ENCODE measurements at places on chromosomes 12 and 14.

- DNase-seq, result peak; percentile 20
Measured at GRCh38 chr12:93109551-93110203, 180.6 kb upstream of the EEA1 start.

DNA sequence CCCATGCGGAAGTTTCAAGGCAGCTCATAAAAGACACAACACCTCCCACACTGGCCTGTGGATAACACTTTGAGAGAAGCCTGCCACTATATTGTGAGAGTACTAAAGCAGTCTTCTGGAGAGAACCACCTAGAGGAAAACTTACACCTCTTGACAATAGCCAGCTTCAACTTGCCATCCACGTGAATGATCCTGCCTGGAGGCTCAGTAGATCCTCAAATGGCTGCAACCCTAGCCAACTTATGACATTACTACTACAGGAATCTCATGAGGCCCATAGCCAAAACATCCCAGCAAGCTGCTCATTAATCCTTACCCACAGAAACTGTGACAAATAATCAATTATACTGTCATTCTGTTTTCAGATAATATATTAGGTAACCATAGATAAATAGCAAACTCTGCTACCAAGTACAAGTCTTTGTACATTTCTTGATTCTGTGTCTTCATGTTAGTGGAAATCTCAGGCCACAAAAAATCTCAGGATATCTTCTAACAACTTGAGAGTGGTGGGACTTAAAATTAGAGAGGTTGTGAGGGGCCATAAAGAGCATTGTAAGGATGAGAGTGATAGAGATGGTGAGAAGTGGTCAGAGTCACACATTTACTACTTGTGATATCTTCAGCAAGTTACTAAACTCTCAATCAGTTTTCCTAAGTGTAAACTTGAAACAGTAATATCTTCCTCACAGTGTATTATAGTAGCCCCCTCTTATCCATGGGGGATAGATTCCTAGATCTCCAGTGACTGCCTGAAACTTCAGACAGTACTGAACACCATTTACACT is 368.0 kb downstream of the C12orf50 start:
- DNase-seq, result no peak

GRCh38 chr12:47850153-47851084 is 30.7 kb upstream of the HDAC7 start:
- DNase-seq, result no peak

DNA sequence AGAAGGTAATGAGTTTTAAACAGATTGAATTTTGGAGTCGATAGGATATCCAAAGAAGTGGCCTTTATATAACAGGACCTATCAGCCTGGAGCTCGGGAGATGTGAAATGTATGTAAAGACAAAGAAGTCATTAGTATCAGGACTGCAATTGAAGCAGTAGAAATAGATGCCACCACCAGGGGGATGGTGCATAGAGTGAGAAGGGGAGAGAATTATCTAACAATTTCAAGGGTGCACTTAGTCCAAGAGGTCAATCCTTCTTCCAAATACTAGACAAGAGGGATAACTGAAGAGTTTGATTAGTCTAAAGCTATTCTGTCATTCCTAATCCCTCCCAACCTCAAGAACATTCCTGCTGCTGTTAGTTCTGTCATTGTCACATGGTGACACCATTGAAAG is 127.8 kb downstream of the CFAP54 start:
- DNase-seq, result no peak

DNA sequence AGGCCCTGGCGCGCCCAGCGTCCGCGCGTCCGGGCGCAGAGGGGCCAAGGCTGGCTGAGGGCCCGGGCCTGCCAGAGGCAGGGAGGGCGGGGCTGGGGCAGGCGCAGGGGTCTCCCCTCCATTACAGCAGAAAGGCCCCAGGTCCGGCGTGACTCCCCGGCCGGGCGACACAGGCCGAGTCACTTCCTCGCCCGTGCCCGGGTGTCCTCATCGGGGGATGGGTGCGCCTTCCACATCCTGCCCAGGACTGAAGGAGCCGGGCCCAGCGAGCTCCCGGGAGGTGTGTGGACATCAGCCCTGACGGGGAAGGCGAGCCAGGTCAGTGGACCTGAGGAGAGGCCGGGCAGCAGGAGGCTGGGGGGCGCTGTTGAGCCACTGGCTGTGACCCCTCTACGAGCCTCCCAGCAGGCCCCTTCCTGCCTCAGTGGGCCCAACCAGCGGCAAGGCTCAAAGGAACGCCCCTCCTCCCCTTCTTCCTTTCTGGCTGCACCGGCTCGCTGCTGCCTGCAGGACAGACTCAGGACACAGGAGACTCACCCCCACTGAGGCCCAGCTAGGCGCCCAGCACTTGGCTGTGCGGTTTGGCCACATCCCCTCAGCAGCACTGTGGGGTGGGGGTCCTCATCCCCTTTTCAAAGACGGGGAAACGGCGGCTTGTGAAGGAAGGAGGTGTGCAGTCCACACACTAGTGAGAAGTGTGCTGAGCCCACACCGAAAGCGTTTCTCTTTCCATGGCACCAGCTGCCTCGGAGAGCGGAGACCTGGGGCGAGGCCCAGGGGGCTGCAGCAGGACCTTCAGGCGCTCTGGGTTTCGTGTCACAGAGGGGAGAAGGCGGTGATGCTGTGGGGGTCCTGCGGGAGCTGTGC is 606 bp downstream of the TNFAIP2 start:
- DNase-seq, result no peak

- DNase-seq, result no peak
Measured at GRCh38 chr14:63394841-63395240, 76.1 kb upstream of the GPHB5 start.

DNA sequence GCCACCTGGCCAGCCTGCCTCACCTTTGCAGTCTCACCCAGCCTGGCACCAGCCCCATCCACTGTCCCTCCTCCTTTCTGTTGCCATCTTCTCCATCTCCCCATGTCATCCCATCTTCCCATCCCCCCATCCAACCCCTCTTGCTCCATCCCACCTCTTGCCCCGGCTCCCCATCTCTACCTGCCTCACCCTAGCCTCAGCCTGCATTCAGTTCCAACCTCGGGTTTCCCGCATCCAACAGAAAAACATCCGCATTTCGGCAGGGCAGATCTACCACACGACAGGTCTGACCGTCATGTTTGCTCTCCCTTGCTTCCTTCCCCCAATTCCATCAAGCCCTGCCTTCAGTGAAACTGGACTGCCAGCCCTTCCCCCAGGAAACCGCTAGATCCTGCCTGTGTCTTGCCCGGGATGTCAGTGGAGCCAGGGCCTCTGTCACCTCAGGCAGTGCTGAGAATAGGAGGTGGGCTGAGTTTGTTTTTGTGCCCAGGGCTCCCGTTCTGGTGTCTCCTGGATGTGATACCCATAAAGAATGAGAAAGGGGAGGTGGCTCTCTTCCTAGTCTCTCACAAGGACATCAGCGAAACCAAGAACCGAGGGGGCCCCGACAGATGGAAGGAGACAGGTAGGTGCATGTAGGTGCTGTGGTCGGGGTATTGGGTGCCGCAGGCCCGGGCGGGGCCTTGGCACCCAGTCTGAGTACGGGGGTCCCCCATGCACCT is 2.5 kb downstream of the KCNH3 start:
- DNase-seq, result no peak

- no peak for DNase-seq
Measured at GRCh38 chr12:6183689-6184428, 16.3 kb upstream of the CD9 start.

DNA sequence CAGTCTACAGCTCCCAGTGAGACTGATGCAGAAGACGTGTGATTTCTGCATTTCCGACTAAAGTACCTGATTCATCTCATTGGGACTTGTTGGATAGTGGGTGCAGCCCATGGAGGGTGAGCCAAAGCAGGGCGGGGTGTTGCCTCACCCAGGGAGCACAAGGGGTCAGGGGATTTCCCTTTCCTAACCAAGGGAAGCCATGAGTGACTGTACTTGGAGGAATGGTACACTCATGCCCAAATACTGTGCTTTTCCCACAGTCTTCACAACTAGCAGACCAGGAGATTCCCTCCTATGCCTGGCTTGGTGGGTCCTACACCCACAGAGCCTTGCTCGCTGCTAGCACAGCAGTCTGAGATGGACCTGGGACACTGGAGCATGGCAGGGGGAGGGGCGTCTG is 21.0 kb upstream of the ABCC9 start:
- DNase-seq, result no peak

GRCh38 chr12:2341051-2341751 is 288.4 kb downstream of the CACNA1C start:
- DNase-seq, result no peak

DNA sequence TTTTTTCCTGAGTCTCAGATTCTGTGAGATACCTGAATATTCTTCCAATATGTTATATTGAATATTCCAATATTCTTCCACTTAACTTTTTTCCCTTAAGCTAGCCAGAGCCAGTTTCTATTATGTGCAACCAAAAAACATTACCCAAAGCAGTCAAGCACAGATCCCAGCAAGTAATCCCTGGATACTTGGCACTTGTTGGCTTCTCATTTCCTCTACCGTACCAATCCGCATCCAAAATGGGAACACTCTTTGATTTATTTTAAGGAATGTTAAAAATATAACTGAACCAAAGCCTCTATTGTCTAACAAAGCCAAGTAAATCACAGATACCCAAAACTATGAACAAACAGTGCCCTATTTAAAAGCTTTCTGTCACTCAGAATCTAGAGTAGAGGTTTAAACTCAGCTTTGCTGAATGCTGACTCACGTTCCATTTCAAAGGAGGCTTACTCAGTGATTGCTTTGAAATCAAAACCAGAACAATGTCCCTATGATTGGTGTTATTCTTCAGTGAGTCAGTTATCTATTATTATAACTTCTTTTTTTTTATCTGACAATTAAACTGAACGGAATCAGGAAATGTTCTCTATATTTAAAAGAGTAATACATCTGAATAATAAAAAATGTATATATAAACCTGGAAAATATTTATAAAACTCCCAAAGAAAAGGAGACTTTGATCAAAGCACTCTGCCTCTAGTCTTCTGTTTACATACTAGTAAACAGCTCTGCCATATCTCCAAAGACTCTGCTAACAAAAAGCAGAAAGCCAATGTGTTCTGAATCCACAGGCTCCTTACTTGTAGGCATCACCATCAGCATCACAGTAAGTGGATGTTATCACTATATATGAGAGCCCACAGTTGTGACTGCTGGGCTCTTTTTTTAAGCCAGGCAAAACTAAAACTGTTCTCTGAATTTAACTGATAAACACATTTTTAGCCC is 360.8 kb downstream of the CCDC91 start:
- no peak for DNase-seq

- no peak for DNase-seq
Measured at GRCh38 chr14:63677891-63678379, 36.3 kb upstream of the WDR89 start.

- DNase-seq, result no peak
Measured at GRCh38 chr12:94026596-94026995, 121.8 kb upstream of the PLXNC1 start.

DNA sequence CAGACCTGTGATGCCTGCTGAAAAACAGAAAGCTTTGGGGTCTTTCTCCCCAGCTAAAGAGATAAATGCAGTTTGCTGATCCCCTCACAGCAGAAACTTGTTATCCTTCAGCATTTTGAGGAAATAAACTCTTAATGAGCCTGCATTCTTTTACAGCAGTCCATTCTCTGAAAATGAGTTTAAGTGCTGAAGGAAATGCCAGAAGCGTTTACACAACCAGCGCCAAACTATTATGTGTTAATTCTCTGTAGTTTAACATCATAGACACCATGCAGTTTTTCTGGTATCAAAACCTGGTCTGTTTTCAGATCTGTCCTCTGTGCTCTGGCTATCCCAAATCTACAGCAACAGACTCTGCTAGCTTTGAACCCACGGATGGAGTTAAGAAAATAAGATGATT is 291.3 kb downstream of the NPAS3 start:
- no peak for DNase-seq

- DNase-seq, result no peak
Measured at GRCh38 chr12:92000597-92000996, 145.0 kb downstream of the BTG1 start.

DNA sequence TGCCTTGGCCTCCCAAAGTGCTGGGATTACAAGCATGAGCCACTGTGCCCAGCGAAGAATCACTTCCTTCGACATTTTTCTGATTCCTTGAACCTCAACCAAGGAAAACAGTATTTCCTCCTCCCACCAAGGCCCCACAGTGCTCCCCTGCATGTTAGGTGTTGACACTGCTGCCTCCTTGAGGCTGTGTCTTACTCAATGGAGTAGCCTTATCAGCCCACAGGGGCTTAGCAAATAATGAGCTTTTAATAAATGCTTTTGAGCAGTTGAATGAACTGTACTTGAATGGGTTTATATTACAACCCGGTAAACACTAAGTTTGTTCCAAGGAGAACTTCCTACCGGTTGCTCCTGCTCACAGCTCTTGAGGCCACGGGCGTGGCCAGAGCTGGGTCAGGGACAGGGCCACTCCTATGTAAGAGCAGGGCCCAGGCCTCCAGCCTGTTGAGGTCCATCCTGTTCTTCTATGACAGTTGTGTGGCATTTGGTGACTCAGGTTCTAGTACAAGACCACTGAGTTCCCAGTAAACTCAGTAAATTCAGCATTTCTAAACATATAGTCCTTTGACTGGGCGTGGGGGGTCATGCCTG is 36.8 kb upstream of the TUBA1A start:
- DNase-seq, result no peak

GRCh38 chr14:88078525-88078924 is 73.6 kb downstream of the GPR65 start:
- DNase-seq, result no peak

- no peak for DNase-seq
Measured at GRCh38 chr12:24072302-24072701, 122.8 kb upstream of the SOX5 start.

DNA sequence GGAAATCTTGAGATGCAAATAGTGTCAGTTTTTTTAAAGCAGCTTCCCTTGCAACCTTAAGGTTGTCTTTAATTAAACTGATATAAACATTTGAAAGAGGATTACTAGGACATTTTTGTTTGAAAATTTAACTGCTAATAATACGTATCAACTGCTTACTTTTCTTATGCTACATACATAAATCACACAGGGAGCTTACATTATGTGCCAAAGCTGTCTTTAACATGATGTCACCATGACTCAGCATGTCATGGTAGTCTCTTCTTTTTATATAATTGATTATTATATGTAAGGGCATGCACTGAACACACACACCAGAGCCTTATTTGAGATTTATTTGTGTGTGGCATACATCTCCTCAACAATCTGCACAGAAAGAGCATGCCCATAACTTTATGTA is 63.0 kb upstream of the PTHLH start:
- no peak for DNase-seq

DNA sequence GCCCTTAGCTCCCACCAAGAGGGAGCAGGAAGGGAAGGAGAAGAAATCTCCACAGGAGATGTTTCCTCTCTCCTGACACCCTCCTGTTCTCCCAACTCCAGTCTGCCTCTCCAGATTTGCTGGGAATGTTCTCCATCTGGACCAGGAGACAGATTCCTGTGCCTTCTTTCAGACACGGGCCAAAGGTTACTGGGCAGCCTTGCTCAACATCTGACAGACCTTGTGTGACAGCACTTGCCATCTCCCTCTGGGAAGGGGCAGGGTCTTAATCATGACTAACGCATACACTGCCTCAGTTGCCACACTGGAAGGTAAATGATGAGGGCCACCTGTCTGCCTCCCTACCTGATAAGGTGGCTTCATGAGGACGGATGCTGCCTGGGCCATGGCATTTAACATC is 2.5 kb upstream of the TTC7B start:
- no peak for DNase-seq

- no peak for DNase-seq
Measured at GRCh38 chr12:94710933-94711332, 60.6 kb upstream of the TMCC3 start.

- no peak for DNase-seq
Measured at GRCh38 chr12:43273467-43273866, 278.5 kb downstream of the ADAMTS20 start.

- no peak for DNase-seq
Measured at GRCh38 chr12:19461999-19462398, 22.7 kb downstream of the AEBP2 start.

- no peak for DNase-seq
Measured at GRCh38 chr12:19222558-19222957, 93.0 kb downstream of the PLEKHA5 start.
